ENCODE measurements at places on chromosomes 3 and 15.

DNA sequence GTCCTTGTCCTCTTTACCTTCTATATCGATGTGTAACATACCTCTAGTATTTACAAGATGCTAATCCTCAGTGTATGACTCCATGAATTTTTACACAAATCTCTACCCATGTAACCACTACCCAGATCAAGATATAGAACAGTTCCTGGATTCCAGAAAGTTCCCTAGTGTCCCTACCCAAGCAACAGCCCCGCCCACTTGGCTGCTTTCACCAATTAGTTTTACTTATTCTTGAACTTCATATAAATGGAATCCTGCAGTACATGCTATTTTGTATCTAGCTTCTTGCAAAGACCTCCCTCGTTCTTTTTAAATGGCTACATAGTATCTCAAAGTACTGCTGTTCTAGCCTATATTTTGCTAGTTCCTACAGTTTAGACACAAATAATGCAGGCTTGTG is 33.0 kb downstream of the CD276 start:
- no peak for DNase-seq

DNA sequence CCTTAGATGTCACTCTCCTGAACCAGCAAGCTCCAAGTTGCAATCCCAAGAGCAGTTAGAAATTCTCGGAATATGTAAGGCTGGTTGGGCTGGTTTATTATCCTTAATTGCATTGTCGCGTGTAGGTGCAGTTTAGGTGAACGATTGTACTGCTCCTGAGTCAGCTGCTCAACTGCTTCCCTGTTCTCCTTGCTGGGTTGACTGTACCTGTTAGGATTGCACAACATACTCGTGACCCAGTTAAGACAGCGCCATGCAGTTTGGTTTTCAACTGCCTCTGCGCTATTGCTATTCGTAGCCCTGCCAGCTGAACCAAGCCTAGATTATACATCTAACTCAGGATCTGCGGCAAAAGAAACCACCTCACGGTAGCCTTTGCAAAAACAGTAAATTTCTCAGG is 41.0 kb downstream of the BCL2L10 start:
- DNase-seq, result no peak

DNA sequence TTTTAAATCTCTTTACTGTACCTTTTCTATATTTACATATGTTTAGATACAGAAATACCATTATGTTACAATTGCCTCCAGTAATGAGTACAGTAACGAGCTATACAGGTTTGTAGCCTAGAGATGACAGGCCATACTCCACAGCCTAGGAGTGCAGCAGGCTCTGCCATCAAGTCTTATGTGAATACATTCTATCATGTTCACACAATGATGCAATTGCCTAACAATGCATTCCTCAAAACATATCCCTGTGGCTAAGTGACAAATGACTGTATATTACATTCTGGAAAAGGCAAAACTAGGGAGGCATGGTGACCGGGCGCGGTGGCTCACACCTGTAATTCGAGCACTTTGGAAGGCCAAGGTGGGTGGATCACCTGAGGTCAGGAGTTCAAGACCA is 192.4 kb upstream of the IGF1R start:
- no peak for DNase-seq

DNA sequence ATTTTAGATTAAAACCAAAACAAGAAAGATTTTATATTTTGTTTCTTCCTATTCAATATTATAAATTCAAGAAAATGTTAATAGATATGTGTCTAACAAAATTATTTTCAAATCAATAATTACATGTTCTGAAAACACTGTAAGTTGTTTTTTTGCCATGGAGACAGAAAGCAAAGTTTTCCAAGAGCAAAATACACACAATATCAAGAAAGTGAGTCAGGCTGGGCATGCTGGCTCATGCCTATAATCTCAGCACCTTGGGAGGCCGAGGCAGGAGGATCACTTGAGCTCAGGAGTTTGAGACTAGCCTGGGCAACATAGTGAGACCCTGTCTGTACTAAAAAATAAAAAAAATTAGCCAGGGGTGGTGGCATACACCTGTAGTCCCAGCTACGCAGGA is 71.7 kb downstream of the TTC23 start:
- DNase-seq, result no peak
